Stimulated activated CD8-positive, alpha-beta memory T cell treated with anti-CD3 and anti-CD28 coated beads, Interleukin-15, amount 100 ng/mL, for 48 hours (primary cell): ENCODE measurements at places on chromosomes 1 and 21.

GRCh38 chr1:205636732-205637131, 4.9 kb upstream of the ELK4 start:
- DNase-seq: no peak

DNA sequence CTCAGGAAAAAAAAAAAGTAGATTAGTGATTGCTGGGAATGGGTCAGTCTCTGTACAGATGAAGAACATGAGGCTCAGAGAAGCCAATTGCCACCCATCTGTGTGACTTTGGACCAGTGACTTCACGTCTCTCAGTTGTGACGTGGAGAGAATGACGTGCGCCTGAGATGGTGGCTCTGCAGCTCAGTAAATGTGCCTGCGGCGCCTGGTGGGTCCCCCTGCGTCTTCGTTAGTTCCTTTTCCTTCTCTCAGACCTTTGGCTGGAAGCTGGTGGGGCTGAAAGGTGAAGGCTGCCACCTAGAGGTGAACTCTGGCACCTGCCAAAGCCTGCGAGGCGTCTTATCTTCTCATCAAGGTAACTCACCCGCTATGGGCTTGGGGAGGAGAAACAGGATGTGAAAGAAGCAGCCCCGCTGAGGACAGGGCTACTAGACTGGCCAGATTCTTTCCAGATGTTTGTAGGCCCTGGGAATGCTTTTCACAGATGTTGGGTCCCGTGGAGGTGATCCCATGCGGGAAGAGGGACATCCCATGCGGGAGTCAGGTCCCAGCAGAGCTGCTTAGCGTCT, 8.7 kb upstream of the E2F2 start:
- peak; percentile 85 for DNase-seq

DNA sequence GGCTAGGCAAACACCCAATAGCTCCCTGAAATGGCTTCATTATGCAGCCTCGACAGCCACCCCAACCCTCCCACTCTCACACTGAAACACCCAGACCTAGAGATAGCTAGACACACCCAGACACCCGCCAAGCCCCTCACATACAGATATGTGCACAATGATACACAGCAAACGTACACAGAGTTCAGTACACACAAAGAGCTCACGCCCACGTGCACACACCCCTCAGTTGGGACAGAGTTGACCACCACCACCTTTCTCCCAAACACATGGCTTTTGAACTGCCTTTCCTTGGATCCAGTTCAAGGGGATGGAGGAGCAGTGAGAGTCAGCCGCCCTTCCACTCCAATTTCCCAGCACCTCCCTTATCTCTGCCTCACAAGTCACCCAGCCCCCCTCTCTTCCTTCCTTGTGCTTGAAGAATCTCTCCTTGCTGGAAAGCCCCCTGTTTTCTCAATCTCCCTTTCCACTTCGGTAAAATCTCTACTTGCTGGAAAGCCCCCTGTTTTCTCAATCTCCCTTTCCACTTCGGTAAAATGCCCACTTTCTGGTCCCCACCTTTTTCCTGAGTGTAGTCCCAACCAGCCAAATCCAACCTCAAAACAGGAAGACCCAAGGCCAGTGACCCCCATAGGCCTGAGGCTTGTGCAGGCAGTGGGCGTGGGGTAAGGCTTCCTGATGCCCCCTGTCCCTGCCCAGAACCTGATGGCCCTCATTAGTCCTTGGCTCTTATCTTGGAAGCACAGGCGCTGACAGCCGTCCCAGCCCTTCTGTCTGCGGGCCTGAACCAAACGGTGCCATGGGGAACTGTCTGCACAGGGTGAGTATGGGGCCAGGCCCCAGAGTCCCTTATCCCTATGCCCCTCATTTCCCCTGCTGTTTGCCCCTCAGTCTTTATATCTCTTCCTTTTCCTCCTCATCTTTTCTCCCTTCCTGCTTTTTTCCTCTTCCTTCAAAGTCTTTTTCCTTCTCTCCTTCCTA, at the start of gene ACKR1:
Gene ACKR1 (plus strand): TSS at position 715 of the 981 bp plus-strand sequence. CDS start 85 bp downstream, at position 800.
- no peak for DNase-seq

GRCh38 chr1:53987880-53988279, 30.1 kb downstream of the LDLRAD1 start:
- no peak for DNase-seq

DNA sequence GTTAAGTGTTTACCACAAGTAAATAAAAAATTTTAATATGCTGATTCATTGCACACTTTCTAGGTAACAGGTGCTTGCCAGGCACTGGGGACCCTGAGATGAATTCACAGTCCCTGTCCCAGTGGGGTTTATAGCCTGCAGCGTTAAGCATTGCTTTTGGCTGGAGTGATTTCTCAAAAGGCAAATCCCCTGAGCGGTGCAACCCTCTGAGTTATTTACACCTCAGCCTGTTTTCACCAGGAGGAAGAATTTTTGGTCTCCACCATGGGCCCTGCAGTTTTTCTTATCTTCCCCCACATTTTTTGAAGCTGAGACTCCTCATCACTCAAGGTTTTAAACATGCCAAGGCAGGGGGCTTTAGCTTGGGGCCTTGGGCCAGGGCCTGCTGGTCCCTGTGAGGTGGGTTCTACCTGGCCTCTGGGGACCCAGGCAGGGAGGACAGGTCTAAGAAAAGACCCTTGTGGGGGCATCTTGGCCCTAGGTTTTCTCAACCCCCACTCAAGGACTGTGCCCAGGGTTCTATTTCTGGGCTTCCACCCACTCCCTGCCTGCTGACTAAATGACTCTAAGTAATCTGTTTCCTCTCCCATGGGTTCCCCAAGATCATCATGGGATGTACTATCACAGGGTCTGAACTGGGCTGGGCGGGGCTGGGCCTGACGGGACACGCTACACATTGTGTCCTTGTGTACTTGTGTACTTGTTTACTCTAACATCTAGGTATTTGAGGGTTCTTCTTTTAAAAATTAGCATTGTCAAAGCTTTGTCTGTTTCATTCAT, 10.2 kb upstream of the CHIT1 start:
- no peak for DNase-seq

DNA sequence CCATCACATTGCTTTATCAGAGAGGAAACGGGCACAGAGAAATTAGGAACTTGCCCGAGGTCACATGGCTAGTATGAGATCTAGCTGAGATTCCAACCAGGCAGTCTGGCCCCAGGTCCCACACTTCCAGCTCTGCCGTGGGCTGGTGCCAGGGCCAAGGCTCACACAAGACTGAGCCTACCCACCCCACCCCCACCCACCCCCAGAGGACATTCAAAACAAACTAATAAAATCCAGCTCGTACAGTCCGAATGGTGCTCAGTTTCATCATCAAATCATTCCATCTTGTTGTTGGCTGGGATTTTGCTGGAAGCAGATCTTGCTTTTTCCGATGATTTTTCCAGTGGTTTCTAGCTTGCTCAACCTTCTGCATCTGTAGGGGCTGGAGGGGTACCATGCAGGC, 27.9 kb downstream of the MATN1 start:
- DNase-seq: no peak

- DNase-seq: no peak
Measured at GRCh38 chr1:42692911-42693310, 10.7 kb downstream of the YBX1 start.

DNA sequence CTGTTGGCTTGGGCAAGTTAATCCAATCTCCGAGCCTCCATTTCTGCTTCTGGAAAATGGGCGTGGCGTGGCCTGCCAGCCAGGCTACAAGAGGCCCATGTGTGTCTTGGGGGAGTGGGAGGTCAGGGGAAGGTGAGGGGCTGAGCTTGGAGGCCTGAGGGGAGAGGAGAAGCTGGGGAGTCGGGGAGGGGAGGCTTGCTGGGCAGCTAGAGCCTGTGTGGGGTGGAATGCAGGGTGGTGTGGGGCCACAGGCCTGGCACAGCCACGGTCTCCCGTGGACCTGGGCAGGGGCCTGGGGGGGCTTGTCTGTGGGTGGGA, 14.6 kb downstream of the SLC66A1 start:
- DNase-seq: no peak

DNA sequence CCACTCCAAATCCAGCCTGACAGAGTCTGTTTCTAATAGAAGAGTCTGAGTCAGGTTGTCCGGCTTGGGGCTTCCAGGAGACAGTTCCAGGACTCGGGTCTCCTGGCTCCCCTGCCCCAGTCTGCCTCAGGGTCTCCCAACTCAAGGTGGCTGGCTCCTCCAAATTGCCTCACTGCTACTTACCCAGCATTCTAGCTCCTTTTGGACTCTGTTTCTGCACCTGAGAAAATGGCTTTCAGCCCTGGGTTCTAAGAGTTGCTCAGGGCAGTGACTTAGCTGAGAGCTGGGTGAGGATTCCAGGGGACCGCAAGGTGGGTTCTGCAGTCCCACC, 5.5 kb upstream of the IGFN1 start:
- DNase-seq: no peak

- DNase-seq: no peak
Measured at GRCh38 chr1:33442141-33442540, 11.2 kb upstream of the PHC2 start.

DNA sequence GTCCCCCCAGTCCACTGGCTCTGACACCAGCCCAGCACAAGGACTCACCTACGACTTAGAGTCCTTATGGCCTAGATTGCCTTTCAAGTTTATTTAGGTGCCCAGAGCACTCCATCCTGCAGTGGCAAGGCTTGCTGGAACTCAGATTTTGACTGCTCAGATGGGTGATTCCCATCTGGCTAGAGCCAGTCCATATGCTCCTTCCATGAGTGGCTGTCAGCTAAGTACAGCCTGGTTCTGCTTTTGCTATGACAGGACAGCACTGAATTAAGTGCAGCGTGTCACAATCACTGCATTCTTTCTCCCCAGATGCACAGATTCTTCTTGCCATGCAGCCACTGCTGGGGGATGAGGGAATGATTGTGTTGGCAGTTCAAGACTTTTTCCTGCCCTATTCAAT, 43.8 kb downstream of the GPR52 start:
- DNase-seq: no peak

DNA sequence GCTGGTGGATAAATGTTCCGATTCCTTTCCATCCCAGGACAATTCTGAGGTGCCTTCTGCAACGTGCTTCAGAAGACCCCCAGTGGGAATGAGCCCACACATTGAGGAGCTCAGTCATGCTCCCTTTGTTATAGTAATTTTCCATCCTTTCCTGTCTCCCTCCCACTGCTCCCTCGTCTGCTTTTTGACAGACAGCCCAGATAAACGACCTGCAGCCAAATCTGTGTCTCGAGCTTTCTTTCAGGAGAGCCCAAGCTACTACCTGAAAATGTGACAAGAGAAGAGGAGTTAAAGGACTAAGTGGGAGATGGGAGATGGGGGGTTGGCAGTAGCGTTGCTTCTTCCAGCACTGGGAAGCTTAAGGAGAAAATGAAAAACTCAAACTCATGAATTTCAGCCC, 65.9 kb upstream of the LRRN2 start:
- no peak for DNase-seq

GRCh38 chr1:178639326-178639725, 85.7 kb upstream of the RALGPS2 start:
- no peak for DNase-seq

DNA sequence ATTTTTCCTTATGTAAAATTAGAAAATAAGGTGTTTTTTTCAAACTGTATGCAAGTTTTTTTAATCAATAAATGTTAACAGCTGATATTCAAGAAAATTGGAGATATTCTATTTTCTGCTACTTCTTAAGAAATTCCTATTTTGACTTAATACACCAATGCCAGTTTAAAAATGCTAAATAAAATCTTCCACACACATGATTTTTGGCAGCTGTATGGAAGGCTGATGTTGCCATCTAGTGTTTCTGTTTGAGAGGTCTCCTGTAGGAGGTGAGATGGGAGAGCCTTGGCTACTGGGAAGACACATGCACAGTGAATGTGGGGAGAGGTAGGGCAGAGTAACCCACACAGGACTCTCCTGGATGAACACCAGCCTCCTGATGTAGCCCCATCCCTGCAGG, 29.2 kb upstream of the OR2B11 start:
- DNase-seq: no peak

DNA sequence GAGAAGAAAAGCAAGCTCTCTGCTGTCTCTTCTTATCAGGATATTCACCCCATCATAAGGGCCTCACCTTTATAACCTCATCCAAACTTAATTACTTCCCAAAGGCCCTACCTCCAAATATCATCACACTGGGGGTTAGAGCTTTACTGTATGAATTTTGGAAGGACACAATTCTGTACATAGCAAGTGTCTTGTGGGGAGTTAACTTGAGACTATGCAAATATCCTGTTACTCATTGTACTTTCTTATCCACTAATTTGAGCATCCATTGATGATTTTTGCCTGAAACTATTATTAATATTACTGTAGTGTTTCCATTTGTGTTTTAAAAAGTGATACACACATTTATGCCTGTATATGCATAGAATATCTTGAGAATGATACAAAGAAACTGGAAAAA, 129.1 kb upstream of the IVNS1ABP start:
- DNase-seq: no peak

- no peak for DNase-seq
Measured at GRCh38 chr1:27427816-27428315, 35.4 kb downstream of the GPR3 start.

DNA sequence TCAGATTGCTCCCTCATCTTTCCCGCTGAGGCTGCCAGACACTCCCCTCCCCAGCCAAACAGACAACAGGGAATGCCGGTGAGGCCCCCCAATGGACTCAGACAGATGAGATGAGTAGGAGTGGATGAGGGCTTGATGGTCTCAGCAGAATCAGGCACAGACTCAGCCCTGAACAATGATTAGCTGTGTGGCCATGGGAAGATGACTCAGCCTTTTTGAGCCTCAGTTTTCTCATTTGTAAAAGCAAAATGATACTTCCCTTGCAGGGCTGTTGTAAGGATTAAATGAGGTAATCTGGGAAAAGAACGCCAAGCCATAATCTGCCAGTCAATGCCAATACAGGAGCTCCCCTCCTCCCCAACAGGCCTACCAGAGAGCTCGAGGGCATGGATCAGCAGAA, 12.4 kb downstream of the C1orf198 start:
- DNase-seq: no peak

DNA sequence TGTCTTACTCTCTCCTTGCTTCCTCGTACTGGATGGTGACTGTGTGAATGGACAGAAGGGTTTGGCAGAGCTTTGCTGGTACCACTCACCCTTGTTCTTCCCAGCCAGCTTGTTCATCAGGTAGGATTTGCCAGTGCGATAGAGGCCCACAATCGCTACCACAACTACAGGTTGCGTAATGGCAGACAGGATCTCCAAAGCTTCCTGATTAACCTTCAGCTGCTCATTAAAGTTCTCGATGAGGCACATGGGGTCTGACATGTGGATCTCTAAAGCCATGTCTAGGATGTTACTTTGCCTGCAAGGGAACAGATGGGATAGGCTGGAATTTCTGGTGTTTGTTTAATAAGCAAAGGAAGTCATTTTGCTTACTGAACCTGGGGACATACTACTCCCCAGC, 3.4 kb downstream of the GBP5 start:
- no peak for DNase-seq

- no peak for DNase-seq
Measured at GRCh38 chr1:192951691-192952460, 107.3 kb downstream of the UCHL5 start.

DNA sequence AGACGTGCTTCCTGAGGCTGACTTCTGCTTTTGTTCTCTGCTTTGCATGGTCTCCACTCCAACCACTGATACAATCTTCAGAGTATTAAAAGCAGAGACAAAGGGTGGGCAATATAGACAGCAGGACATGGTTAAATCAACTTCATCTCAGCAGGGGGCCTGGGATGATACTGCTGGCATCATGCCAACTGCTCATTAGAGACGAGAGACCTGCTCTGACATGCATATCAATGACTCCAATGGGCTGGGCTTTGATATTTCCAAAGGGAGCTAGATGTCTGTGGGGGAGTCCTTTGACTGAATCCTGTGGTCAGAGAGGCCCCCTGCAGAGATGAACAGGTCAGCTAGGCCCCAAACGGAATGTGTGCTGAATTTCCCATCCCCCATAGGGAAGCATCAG, 106.6 kb downstream of the ACTL8 start:
- DNase-seq: no peak
